K562 (cell line): ENCODE measurements at places on chromosomes 6 and 20.
A peak's percentile ranks its signal among the peaks of the same experiment; 100 is the strongest.

DNA sequence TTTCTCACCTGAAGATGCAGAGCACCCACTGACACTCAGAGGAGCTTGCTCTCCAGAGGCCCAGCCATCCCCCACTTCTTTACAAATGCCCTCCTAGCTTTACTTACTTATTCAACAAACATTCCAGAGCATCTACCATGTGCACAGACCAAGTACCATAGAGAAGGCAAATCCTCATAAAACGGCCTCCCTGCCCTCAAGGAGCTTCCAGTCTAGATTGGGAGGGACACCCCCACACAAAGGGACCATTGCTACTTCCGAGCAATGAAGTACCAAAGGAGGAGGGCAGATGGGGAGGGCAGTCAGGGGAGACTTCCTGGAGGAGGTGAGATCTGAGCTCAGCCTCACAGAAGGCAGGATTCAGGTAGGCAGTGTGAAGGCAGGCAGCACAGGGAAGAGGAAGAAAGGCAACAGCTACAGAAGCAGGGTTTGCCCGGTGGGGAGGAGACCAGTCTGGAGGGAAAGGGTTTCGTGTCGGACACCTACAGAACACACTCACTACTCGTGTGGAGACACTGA is 108.0 kb downstream of the ZMYND8 start:
- no peak for DNase-seq

DNA sequence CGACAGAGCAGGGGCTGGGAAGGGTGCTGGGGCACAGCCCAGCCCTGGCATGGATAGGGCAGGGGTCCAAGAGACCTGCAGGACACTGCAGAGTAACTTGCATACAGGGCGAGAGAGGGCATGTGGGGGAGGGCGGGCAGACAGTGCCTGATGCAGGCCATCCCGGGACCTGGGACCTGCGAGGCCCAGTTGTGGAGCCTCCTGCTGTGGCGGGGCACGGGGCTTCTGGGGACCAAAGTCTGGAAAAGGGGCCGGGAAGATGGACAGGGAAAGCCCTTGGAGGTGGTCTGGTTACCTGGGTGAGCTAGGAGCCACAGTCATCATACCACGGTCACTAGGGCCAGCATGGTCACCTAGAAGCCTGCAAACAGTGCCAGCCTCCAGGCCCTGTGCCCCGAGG is 412 bp upstream of the TUBB1 start:
- no peak for DNase-seq

DNA sequence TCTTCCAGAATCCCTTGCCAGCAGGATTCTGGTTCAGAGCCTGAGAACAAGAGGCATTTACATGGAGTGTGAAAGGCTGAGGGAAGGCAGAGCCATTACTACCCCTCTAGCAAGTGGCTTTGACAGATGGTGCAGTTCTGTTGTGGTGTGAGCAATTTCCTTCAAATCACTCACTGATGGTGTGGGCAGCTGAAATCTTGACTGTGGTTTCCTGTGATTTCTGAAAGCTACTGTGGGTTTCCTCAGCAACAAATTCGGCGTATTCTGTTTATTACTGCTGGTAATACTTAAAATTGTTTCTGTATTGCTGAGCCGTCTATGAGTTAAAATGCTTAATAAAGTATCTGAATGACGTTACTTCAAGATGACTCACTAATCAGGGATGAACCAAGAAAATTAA is 181.5 kb upstream of the TCF21 start:
- no peak for DNase-seq

GRCh38 chr6:23446469-23446967 is 679.5 kb upstream of the NRSN1 start:
- no peak for DNase-seq

GRCh38 chr6:39210450-39210849 is 18.8 kb downstream of the KCNK5 start:
- no peak for DNase-seq

DNA sequence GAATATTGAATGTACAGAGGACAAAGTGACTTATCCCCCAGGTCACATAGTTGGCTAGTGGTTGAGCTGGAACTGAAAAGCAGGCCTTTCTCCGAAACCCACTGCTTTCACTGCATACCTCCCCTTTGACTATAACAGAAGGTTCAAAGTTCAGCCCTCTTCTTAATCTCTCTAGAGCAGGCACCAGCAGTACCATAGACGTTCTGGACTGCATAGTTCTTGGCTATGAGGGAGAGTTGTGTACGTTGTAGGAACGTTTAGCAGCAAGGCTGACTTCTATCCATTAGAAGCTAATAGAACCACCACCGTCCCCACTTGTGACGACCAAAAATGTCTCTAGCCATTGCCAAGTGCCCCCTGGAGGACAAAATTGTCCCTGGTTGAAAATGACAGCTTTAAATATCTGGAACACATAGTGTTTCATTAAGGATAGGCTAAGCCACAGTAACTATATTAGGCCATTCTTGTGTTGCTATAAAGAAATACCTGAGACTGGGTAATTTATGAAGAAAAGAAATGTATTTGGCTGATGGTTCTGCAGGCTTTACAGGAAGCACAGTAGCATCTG is 123.8 kb upstream of the MTHFD1L start:
- DNase-seq = peak; percentile 31

DNA sequence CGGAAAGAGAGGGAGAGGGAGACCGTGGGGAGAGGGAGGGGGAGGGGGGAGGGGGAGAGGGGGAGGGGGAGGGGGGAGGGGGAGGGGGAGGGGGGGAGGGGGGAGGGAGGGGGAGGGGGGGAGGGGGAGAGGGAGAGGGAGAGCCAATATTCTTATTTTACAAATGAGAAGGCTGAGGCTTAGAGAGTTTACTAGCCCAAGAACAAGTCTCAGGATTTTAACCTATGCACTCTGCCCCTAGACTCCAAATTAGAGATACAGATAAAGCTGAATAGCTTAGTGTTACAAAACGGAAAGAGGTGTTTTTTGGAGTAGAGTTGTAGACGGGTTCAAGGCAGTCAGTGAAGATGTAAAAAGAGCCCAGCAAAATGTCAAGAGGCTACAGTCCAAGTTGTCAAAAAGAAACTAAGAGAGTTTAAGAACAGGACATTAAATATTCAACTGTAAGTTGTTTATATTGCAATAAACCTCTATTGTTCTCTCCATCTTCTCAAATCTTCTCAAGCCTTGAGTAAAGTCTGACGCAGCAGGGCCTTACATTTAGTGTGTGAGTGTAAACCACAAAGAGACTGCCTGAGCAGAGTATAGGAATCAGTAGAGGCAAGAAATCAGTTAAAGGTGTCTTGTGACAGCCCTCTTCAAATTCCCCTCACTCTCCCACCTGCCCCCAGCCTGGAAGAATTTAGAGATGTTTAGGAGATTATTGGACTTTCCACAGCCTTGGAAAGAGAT is 34.9 kb upstream of the AKIRIN2 start:
- DNase-seq = no peak

GRCh38 chr6:160883999-160884398 is 107.6 kb upstream of the MAP3K4 start:
- DNase-seq = peak; percentile 22

DNA sequence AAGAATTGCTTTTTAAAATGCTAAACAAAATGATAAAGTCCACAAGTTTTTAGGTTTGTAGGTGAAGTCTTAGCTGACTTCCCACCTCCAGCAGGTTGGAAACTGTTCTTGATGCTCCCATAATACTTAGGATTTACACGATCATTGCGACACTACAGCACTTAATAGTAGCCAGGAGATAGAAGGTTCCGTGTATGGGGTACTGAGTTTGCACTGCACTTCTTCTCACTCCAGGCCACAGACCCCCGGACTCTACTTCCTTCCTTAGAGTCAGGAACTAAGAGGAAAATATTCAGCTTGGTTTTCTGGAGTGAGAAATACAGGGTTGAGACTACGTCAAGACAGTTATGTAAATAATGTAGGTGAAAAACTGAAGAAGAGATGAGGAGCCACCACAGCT is 56.1 kb upstream of the SGK1 start:
- no peak for DNase-seq

GRCh38 chr6:133816171-133816570 is 72.7 kb upstream of the TCF21 start:
- DNase-seq = no peak

DNA sequence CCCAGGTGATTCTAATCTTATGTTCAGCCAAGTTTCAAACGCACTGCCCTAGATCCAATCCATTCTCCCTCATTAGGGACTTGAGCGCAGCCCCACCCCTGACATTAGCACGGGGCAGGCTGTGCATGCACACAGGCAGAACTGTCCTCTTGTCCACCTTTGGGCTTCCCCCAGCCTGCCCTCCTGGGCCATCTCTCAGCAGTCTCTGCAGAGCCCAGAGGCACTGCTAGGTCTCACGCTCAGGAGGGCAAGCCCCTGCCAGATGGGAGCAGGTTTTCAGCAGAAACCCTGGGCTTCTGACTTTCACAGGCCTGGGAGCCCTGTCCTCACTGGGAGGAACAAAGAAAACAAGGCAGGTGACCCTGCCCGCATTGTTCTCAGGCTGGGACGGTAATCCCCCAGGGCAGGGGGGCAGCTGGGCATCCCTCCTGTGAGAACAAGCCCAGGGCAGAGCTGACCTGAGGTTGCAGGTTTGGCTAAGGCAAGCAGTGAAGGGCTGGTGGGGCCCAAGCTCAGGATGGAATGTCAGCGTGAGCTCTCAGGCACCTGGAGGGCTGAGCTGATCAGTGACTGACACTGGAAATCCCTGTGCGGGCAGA is 24.5 kb downstream of the KCNK5 start:
- DNase-seq = no peak

DNA sequence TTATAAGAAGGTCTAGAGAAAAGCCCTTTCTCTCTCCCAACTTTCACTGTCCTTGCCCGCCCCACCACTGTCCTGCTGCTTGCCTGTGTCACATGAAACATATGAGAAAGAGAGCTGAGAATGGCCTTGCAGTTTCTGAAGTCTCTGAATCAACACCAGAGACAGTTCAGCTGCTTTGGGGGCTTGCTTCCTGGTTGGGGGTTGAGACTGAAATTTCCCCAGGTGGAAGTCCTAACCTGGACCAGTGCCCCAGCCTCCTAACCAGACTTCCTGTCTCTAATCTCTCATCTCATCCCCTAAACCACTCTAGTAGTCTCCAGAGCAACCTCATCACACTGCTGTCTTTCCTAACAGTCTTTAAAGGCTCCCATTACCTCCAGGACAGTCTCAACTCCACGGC is 10.7 kb downstream of the TRAM2 start:
- DNase-seq = no peak

- DNase-seq = no peak
Measured at GRCh38 chr6:169763308-169763707, 11.9 kb downstream of the ERMARD start.

DNA sequence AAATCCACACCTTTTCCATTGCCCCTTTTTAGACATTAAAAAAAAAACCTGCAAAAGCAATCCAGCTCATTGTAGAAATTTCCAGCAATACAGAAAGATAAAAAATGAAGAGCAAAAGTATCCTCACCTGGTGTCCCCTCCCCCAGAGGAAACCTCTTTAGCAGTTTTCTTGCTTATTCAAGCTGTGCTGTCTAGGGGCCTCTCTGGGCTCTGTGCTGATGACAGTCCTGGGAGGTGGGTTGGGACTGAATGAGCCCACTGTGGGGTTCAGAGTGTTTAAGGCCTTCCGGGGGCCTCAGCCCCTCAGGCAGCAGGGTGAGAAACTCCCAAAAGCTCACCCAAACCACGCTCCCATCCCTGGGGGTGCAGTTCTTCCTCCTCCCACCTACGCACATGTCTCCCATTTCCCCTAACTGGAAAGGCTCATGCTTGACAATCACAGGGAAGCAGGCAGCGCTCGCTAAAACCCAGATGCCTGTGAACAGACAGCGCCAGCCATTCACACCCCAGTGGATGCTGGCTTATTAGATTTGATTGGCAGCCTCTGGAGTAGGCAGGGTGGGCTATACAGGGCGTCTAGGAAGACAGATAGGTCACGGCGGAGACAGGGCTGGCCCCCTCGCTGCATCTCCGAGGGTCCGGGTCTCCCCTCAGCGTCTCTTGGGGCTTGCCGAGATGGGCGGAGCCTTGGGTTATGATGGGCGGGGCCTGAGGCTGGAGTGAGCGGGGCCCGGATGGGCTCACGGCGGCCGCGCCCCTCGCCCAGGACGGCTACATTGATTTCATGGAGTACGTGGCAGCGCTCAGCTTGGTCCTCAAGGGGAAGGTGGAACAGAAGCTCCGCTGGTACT is 4.6 kb downstream of the GUCA1A start:
- DNase-seq = no peak

DNA sequence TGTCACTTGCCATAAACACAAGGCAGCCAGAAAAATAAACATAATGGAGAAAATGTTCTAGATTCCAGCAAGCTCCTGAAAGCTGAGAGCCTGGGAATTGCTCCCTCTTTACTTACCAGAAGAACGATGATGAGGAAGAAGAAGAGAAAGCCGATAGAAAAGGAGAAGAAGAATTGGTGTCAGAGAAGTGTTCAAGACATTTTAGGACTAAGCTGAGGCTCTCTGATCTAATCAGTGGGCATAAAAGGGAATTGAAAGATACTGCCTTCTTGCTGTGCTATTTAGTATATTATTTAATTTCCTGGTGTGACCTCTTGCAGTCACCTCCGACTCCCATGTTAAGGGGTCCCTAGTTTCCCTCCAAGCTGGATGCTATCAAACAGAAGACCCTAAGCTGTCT is 316.6 kb upstream of the JARID2 start:
- DNase-seq = no peak

GRCh38 chr20:46635514-46636136 is 15.6 kb downstream of the SLC13A3 start:
- no peak for DNase-seq

DNA sequence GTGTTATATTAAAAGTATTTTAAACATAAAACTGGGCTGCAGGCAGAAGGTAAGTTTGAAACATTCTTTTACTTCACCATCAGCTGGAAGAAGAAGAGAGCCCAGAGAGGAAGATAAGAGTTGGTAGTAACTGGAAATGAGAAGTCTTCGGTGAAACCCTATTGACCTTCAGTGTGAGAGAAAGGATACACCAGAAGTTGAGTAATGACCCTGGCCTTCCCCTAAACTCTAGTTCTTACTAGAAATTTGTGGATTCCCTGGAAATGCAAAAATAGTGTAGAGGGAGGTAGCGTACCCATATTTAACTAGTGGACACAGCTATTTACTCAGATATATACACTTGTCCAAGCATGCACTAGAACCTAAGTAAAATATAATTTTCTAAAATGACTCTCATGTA is 8.0 kb upstream of the EPM2A start:
- no peak for DNase-seq

DNA sequence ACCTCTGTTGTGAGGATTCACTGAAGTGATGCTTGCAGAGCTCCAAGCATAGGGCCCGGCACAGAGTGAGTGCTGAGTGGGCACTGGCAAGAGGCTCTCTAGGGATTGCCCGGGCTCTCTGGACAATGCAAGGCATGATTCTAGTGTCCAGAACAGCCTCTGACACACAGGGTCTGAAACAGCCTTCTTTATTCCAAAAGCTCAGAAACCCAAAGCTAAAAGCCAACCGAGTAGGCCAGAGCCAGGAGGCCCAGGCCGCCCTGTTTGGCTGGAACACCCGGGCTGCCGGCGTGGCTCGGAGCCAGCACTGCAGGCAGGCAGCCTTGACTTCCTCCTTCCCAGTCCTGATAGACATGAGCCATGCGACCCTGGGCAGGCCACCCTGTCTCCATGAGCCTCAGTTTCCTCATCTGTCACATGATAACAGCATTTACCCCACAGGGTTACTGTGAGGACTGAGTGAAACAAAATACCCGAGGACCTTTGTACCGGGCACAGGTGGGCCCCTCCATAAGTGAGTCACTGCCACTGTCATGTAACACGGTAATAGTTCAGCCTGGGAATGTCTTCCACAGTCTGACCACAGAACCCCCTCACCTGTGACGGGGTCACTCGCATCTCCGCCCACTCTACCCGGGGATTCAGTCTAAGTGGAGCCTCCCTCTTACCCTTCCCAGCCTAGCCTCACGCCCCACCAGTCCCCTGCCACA is 51.5 kb downstream of the PTPRT start:
- DNase-seq = no peak
